ENCODE measurements at places on chromosomes 11 and 22.

GRCh38 chr11:62496676-62497075, 49.9 kb downstream of the AHNAK start:
- DNase-seq = no peak

- DNase-seq = no peak
Measured at GRCh38 chr11:36309779-36310178, 13.7 kb downstream of the PRR5L start.

DNA sequence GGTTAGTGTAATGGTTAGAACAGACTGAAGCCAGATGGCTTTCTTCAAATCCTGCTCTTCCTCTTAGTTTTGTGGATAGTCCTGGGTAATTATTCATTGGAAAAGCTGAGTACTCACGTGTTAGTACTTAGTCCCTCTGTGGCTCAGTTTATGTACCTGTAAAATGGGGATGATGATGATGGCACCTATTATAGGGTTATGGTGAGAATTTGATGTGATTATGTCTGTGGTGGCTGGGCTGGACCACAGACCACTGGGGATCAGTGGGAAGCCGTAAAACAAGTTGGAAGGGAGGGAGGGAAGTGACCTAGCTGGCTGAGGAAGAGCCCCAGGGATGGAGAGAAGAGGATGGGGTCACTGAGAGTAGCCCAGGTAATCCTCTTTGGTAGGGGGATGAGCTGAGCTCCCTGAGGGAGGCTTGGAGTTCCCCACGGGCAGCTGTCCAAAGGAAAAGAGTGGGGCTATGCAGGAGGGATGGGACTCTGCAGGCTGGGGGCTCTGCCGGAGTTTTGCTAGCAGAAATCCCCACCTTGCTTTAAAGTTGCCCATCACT, 19.8 kb downstream of the ARHGEF17 start:
- DNase-seq = no peak

- no peak for DNase-seq
Measured at GRCh38 chr22:49332691-49333090, 495.0 kb downstream of the BRD1 start.

DNA sequence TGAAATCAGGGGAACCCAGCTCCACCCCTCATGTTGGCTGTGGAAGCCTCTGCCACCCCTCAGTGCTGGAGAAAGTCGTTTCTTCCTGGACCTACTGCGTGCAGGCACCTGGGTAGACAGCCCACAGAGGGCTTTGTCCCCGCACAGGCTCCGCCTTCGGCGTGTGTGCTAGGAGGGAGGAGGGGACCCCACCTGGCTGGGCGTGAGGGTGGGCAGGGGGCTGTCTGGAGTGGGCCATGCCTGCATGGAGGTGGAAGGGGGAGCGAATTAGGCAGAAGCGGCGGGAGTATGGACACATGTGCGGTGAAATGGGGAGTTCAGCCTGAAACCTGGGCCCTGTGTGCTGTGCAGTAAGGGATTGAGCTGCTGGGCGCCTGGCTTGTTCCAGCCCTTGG, 49.3 kb downstream of the FBLN1 start:
- no peak for DNase-seq
